Camera-type eye (tissue), 1 donor: ENCODE measurements at places on chromosomes 6 and 20. TPM values are rescaled to one million over a fixed set of nuclear protein-coding genes. Genes with fewer than 3 reads are reported as not detected.

NR2E1 gene
- 48.3 TPM for total RNA-seq

MCCD1 gene
- not detected for total RNA-seq

FKBP1C gene
- not detected for total RNA-seq

GSTA2 gene
- not detected for total RNA-seq

MEP1A gene
- not detected for total RNA-seq

BTBD9 gene
- 43.9 TPM for total RNA-seq

PPP1R14C gene
- 5.1 TPM for total RNA-seq

ANGPT4 gene
- total RNA-seq: 0.60 TPM

ARMC12 gene
- 0.38 TPM for total RNA-seq

FILIP1 gene
- 16.8 TPM for total RNA-seq

RAET1E gene
- total RNA-seq: 0.22 TPM

EDN3 gene
- total RNA-seq: 45.3 TPM

RAB32 gene
- total RNA-seq: 18.5 TPM

RBPJL gene
- not detected for total RNA-seq
